ENCODE measurements at places on chromosomes 13 and 19. TPM values are rescaled to one million over a fixed set of nuclear protein-coding genes. Genes with fewer than 3 reads are reported as not detected.
A peak's percentile ranks its signal among the peaks of the same experiment; 100 is the strongest.

DNA sequence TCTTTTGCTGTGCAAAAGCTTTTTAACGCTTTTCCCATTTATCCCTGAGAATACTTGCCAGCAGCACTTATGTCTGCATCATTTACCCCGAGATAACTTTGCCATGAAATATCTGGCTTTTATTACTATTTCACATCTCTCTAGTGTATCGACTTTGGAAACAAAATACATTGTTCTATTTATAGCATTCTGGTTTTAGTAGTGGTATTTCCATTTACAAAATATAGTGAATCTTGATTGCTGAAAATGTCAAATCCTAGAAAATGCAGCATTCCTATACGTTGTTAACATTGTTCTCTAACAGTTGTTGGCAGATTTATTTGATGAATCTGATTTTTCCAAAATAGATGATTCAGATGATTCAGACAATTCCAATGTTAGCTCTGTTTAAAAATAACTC is 189.3 kb upstream of the SPRY2 start:
- no peak overlapping the region for H3K4me3 ChIP-seq
- H3K27ac ChIP-seq = no peak overlapping the region
- DNase-seq = no peak
- no peaks in the 10 kb centered on the region for H3K27me3 ChIP-seq
- no peaks in the 10 kb centered on the region for H3K36me3 ChIP-seq

GRCh38 chr19:31501427-31502195 is 152.4 kb upstream of the TSHZ3 start:
- DNase-seq = no peak
- H3K36me3 ChIP-seq = no peaks in the 10 kb centered on the region
- H3K27ac ChIP-seq = no peak overlapping the region
- H3K27me3 ChIP-seq = no peaks in the 10 kb centered on the region
- H3K4me1 ChIP-seq = no peaks in the 10 kb centered on the region
- H3K4me3 ChIP-seq = no peak overlapping the region

- no peak overlapping the region for H3K4me3 ChIP-seq
- peaks cover 4% of the 10 kb centered on the region for H3K4me1 ChIP-seq
- no peak for DNase-seq
These were observed 57.0 kb downstream of the ERCC5 start for GRCh38 chr13:102902789-102903347.

- no peaks in the 10 kb centered on the region for H3K4me1 ChIP-seq
- no peak overlapping the region for H3K27ac ChIP-seq
- no peaks in the 10 kb centered on the region for H3K27me3 ChIP-seq
- H3K4me3 ChIP-seq = no peak overlapping the region
These were observed 70.8 kb upstream of the PCDH20 start for GRCh38 chr13:61486496-61486895.

DNA sequence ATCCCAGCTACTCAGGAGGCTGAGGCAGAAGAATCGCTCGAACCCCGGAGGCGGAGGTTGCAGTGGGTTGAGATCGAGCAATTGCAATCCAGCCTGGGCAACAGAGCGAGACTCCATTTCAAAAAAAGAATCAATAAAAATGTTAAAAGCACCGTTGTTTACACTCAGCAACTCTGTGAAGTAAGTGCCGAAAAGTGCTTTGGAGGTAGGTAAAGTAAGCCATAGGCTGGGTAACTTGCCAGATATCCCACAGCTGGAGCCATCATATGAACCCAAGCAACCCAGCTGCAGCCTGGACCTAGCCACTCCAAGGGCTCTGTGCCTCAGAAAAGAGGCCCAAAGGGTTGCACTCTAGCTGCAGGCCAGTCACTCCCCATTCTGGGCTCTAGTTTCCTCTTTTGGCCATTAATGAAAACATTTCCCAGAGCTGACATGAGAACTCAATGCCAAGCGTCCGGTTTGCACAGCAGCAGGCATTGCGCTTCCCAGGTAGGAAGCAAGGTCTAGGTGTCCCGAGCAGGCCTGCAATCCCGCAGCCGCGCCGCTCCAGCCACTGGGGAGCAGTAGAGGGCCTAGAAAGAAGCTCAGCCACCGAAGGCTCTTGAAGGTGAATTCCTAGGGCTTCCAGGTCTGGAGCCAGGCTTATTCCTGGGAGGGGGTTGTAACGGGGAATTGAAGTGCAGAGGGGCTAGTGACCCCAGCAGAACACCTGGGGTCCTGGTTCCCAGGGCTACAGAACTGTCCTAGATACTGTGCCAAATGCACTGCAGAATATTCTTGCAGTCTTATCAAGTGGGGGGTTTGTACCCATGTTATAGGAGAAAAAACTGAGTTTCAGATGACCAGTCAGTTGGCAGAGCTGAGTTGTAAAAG is 4.1 kb upstream of the CD79A start:
- H3K36me3 ChIP-seq = peaks cover 19% of the 10 kb centered on the region
- DNase-seq = peak; percentile 68
- peak overlapping the region; percentile 75 for H3K27ac ChIP-seq
- no peaks in the 10 kb centered on the region for H3K27me3 ChIP-seq
- peak overlapping the region; percentile 20 for H3K4me3 ChIP-seq
- H3K4me1 ChIP-seq = peaks cover 87% of the 10 kb centered on the region

- no peak for DNase-seq
- no peak overlapping the region for H3K4me3 ChIP-seq
- peaks cover 4% of the 10 kb centered on the region for H3K36me3 ChIP-seq
- no peak overlapping the region for H3K27ac ChIP-seq
- no peaks in the 10 kb centered on the region for H3K27me3 ChIP-seq
These were observed 145.0 kb downstream of the KDM4B start for GRCh38 chr19:5113633-5114586.

GRCh38 chr13:25821776-25822175 is 230.0 kb downstream of the SHISA2 start:
- H3K27ac ChIP-seq = no peak overlapping the region
- no peaks in the 10 kb centered on the region for H3K36me3 ChIP-seq
- H3K4me1 ChIP-seq = no peaks in the 10 kb centered on the region
- DNase-seq = no peak
- H3K27me3 ChIP-seq = no peaks in the 10 kb centered on the region

- H3K36me3 ChIP-seq = peaks cover 8% of the 10 kb centered on the region
- no peak overlapping the region for H3K4me3 ChIP-seq
- no peaks in the 10 kb centered on the region for H3K27me3 ChIP-seq
- H3K27ac ChIP-seq = no peak overlapping the region
- H3K4me1 ChIP-seq = no peaks in the 10 kb centered on the region
These were observed 50.7 kb upstream of the USP29 start for GRCh38 chr19:57068921-57069697.

DNA sequence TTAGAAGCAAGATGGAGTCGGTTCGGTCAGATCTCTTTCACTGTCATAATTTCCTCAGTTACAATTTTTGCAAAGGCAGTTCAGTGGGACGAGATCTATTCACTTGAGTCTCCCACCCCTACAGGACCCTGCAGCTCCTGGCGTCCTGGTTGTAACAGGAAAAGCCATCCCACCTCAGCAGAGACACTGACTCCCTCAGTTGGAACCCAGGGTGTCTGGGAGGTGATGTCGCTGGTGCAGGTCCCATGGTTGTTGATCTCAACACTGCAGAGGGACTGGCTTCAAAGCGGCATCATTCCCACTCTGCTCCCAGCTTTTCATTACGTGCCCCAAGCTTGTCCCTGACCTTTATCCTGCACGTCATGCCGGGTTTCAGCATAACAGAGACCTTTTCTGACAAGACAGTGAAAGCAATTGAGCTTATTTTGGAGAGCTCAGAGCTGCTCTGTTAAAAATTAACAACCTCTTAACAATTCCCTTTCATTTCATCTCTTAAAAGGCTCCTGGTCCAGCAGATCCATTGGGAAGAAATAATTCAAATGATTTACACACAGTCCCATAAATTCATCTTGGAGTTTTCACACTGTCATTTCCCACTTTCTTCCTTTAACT is 17.6 kb upstream of the COG3 start:
- peaks cover 11% of the 10 kb centered on the region for H3K27me3 ChIP-seq
- DNase-seq = no peak
- H3K4me3 ChIP-seq = no peak overlapping the region
- no peaks in the 10 kb centered on the region for H3K36me3 ChIP-seq
- no peak overlapping the region for H3K27ac ChIP-seq

GRCh38 chr13:92029641-92030040 is 631.2 kb downstream of the GPC5 start:
- no peak overlapping the region for H3K27ac ChIP-seq
- no peak overlapping the region for H3K4me3 ChIP-seq
- no peaks in the 10 kb centered on the region for H3K4me1 ChIP-seq
- H3K27me3 ChIP-seq = no peaks in the 10 kb centered on the region
- DNase-seq = no peak

- no peaks in the 10 kb centered on the region for H3K27me3 ChIP-seq
- H3K4me3 ChIP-seq = no peak overlapping the region
- H3K36me3 ChIP-seq = peaks cover 28% of the 10 kb centered on the region
- DNase-seq = no peak
These were observed 22.8 kb upstream of the C1QTNF9 start for GRCh38 chr13:24286624-24287023.

DNA sequence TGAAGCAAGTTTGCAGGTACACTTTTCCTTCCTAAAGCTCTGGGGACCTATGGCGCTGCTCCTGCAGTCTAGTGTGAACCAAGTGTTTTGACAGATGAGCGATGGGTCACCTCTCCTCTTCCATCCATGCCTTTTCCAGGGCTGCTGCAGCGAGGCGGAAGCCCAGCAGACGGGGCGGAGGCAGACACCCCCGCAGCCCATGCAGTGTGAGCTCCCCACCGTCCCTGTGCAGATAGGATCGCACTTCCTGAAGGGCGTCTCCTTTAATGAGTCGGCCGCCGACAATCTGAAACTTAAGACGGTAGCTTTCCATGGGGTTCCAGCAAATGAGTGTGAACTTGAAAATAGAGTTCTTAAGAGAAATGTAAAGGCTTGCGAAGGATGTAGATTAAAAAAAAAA is 37.1 kb upstream of the GPI start:
- H3K27me3 ChIP-seq = no peaks in the 10 kb centered on the region
- DNase-seq = no peak
- H3K4me3 ChIP-seq = no peak overlapping the region
- H3K36me3 ChIP-seq = peaks cover 8% of the 10 kb centered on the region
- H3K27ac ChIP-seq = no peak overlapping the region

GRCh38 chr13:99270518-99270917 is 12.3 kb upstream of the GPR18 start:
- H3K27ac ChIP-seq = peak overlapping the region; percentile 90
- no peak for DNase-seq
- peaks cover 75% of the 10 kb centered on the region for H3K4me1 ChIP-seq
- no peaks in the 10 kb centered on the region for H3K27me3 ChIP-seq

DNA sequence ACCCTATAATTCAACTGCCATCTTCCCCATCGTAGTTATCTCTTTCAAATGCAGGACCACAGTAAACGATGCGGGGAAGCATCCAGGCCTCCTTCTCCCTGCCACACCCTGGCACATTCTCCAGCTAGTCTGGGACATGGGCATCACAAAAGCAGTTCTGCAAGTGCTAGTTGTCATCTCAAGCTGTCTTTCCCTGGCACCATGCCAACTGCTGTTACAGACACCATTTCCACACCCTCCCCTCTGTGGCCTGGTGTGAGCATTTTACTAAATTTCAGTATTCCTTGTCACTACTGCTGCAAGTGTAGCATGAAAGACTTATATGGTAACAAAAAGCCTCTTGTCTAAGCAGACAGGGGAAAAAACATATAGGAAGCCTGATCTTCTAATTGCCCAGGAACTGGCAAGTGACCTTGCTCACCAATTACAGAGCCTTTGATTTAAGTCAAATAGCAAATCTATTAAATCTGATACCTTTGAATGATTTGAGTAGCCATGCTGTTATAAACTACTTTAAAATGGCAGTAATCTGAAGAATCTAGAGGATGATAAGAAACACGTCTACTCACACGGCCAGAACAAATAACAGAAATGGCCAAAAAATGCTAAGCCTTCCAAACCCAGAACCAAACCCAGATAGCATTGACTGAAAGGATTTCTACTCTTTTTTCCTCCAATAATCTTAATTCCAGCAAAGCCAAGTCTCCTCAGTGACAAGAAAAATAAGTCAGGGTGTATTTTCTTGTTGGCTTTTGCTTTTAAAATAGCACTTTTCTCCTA is 179.0 kb downstream of the NUFIP1 start:
- H3K4me1 ChIP-seq = peaks cover 8% of the 10 kb centered on the region
- H3K4me3 ChIP-seq = no peak overlapping the region

GRCh38 chr13:22278336-22278929 is 607.6 kb downstream of the FGF9 start:
- peak; percentile 57 for DNase-seq
- no peak overlapping the region for H3K4me3 ChIP-seq
- H3K27ac ChIP-seq = no peak overlapping the region

- peak overlapping the region; percentile 99 for H3K27ac ChIP-seq
- peak; percentile 84 for DNase-seq
- H3K4me1 ChIP-seq = peaks cover 15% of the 10 kb centered on the region
- H3K4me3 ChIP-seq = peak overlapping the region; percentile 99
- H3K36me3 ChIP-seq = peaks cover 2% of the 10 kb centered on the region
These were observed 1.2 kb upstream of the ING1 start for GRCh38 chr13:110712081-110712848.

- H3K36me3 ChIP-seq = no peaks in the 10 kb centered on the region
These were observed 113.5 kb downstream of the COL4A1 start for GRCh38 chr13:110193491-110193890.

GRCh38 chr19:36837906-36838783 is at the start of gene ZNF790:
Gene ZNF790 (minus strand): TSS chr19:36838387. CDS start chr19:36825619, 12,768 bp downstream.
- H3K27me3 ChIP-seq = no peaks in the 10 kb centered on the region
- H3K4me1 ChIP-seq = peaks cover 6% of the 10 kb centered on the region
- H3K36me3 ChIP-seq = peaks cover 24% of the 10 kb centered on the region
- no peak within 1 kb of the TSS for H3K4me3 ChIP-seq

DNA sequence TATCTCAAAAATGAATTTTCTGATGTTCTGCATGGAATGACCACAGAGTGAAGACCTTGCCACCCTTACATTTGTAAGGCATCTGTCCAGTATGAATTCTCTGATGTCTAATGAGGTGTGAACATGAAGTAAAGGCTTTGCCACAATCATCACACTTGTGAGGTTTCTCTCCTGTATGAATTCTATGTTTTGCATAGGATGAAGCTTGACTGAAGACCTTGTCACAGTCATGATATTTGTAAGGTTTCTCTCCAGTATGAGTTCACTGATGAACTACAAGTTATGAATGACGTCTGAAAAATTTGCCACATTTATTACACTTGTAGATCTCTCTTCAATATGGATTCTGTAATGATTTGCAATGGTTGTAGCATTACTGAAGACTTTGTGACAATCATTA is 13.3 kb downstream of the ZNF816 start:
- DNase-seq = no peak
- H3K27ac ChIP-seq = no peak overlapping the region
- H3K27me3 ChIP-seq = no peaks in the 10 kb centered on the region
- peaks cover 48% of the 10 kb centered on the region for H3K36me3 ChIP-seq
- no peaks in the 10 kb centered on the region for H3K4me1 ChIP-seq

The GIPC3 gene
- total RNA-seq = 0.65 TPM

The SLC25A41 gene
- 0.16 TPM for total RNA-seq

The YIF1B gene
- total RNA-seq = 70.3 TPM

The PET100 gene
- total RNA-seq = 65.5 TPM

The CD209 gene
- not detected for total RNA-seq

The DENND1C gene
- 105 TPM for total RNA-seq

The RNF17 gene
- not detected for total RNA-seq

The HSH2D gene
- total RNA-seq = 37.2 TPM

The MEIS3 gene
- 0.26 TPM for total RNA-seq

The BICRA gene
- total RNA-seq = 17.0 TPM

The HIPK4 gene
- total RNA-seq = not detected

The TRPC4 gene
- total RNA-seq = not detected

The VMAC gene
- 10.5 TPM for total RNA-seq

The OVOL3 gene
- total RNA-seq = not detected

The ZNF443 gene
- 4.3 TPM for total RNA-seq
